ENCODE measurements at places on chromosomes 2 and 18.

- no peak for DNase-seq
These were observed 38.4 kb downstream of the EIF4E2 start for GRCh38 chr2:232588680-232589585.

- DNase-seq = no peak
These were observed 352.4 kb upstream of the SMIM21 start for GRCh38 chr18:75779910-75780309.

DNA sequence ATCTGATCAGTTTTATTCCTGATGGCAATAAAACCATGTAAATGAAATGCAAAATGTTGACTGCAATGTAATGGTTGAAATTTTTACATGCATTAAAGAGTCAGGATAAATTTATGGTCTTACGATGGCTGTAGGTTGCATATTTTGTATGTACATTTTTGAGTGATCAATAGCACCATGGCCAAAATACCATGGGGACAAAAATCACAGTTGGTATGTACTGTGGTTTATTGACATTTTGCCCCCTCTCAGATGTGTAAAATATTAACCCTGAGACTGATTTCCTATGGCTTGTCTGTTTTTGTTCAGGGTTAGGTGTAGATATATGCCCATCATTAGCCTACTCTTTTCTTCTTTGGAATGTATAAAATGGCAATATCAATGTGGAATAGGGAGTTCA lies 138.1 kb downstream of the PARD3B start:
- no peak for DNase-seq

- peak; percentile 79 for DNase-seq
These were observed 997 bp upstream of the TGIF1 start for GRCh38 chr18:3448838-3449511.

DNA sequence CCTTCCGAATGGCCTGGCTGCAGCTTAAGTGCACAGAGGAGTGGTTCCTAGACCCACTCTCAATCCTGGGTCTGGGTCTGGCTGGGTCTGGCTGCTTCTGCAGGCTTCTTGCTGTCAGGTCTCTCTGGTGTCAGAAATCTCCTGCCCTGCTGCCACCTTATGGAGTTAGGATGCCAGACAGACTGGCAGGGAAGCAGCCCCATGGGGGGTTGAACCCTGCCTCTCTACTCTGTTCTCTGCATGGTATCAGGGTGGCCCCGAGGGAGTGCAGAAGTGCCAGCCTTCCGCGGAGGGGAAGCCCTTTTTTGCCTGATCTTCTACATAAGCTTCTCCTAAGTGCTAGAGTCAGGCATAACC lies 89.4 kb downstream of the ZCCHC2 start:
- DNase-seq = no peak

GRCh38 chr2:236359426-236360045 lies 95.3 kb upstream of the ASB18 start:
- no peak for DNase-seq

DNA sequence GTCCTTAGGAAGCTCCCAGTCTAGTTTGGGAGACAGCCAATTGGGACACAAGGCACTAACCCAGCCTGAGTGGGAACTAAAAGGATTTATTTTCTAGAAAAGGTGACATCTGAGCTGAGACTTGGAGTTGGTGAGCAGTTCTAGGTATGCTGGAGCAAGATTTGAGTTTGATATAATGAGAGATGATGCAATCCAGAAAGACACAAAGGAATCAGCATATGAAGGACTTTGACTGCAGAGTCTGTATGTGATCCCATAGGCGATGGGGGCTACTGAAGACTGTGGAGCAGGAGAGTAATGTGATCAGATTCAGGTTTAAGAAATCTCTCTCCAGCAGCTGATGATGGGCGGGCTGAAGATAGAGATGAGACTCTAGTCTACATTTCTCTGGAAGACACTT lies 135.1 kb upstream of the MYCN start:
- DNase-seq = no peak

- no peak for DNase-seq
These were observed 545 bp downstream of the MPP4 start for GRCh38 chr2:201697899-201698298.
